Eye (tissue), 1 donor: ENCODE measurements at places on chromosomes 2 and 18.

- peak; percentile 73 for DNase-seq
Measured at GRCh38 chr2:46298522-46299353, 1.5 kb downstream of the EPAS1 start.

- no peak for DNase-seq
Measured at GRCh38 chr2:240874715-240875227, 6.1 kb downstream of the AGXT start.

DNA sequence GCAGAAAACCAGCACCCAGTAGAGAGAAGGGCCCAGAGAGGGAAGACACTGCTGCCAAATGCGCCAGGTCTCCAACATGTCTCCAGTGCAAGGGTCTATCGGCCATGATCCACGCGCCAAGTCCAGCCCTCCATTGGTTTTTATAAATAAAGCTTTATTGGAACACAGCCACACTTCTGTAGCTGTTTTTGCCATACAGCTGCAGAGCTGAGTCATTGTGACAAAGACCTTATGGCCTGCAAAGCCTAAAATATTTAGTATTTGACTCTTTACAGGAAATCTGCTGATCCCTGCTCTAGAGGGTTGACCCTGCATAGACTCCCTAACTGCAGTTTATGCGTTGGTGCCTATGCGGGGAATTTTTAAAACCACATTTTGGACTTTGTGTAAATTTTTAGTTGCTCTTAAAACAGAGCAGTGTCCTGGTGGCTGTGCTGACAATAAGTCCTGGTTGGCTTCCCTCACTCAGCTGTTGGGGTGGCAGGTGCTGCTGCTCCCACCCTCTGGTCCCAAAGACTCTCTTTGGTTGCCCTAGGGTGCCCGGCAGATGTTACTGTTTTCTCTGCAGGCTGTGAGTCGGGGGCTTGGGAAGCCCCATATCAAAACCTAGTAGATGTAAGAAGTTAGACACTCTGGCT is 154.9 kb downstream of the CTIF start:
- no peak for DNase-seq

DNA sequence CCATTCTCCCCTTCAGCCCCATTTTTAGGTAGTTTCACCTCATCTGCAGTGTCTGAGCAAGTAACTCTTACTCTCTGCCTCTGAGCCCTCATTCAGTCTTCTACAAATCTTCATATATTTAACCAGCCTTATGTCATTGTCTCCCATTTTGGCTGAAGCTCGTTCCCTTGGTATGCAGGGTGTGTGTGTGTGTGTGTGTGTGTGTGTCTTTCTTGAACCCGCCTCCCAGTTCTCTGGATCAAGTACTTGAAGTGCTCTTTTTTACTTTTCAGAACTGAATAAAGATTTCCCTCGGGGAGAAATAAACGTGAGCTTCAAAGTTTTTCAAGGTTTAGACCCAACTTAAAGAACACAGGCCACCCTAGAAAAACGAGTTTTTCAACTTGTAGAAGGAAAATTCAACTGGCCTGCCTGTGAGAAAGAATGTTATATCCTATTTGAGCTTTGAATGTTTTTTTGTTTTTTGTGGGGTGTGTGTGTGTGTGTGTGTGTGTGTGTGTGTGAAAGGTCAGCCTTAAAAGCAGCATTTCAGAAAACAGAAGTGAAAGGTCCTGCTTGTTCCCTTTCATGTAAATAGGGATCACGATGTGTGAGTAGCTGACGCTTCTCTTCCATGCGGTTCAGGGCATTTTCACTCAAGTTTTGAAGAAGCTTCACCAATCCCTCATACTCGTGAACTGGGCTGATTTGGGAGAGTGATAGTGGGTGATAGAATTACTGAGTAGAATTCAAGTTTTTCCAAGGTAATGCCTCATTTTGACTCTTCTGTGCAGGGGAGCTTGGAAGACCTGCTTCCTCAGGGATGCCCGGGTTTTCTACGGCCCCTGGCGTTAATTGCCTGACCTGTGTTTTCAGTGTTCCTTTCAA is 50.6 kb upstream of the EML6 start:
- no peak for DNase-seq

- peak; percentile 21 for DNase-seq
Measured at GRCh38 chr2:142220901-142221300, 90.1 kb upstream of the LRP1B start.

DNA sequence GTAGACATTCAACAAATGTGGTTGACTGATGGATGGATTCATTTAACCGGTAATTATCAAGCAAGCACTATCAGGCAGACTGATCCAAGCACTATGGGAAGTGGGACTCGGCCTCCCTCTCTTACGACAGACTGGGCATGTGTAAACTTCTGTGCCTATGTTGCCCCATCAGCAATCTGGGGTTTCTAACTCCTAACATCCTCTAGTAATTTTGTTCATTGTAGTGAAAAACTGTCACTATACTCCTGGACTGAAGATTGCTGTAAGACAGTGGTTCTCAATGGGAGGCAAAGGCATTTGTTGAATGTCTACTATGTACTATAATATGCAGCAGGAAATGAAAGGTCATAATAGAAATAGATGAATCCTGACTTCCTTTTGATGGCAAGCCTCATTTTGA is 51.2 kb upstream of the CREB1 start:
- DNase-seq: no peak

GRCh38 chr2:101830555-101830954 is 133.0 kb downstream of the MAP4K4 start:
- no peak for DNase-seq

DNA sequence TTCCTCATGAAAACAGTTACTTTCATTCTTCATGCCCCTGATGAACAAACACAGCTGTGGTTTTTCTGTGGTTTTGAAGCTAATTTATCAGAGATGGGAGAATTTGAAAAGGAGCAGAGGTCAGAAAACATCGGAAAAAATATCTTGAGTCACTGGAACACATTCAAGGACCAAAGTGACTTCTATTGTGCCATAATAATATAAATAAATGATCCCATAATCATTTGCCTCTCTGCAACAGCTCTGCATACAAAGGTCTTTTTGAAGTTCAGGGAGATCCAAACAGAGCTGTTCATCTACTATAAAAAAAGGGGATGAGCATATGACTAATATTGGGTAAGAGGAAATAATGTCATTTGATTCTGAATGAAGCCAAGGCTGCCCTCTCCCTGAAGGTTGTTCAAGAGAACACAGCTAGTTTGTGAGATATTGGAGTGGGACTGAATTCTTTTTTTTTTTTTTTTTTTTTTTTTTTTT is 201.3 kb upstream of the GALNT5 start:
- no peak for DNase-seq

DNA sequence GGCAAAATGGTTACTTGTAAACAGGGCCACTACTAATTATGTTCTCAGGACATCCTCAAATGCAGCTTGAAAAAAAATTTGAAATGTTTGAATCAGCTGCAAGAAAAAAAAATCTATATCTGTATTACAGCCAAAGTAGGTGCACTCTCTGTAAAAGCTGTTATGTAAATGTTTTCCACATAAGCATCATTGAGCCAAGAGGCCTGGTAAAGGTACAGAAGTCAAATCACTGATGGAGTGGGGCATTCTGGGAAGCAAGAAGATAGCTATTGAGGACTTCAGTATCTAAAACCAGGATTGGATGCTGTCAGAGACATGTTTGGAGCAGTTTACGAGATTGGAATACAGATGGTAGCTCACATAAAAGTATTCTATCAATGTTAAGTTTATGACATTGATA is 80.3 kb downstream of the MAPRE2 start:
- no peak for DNase-seq

DNA sequence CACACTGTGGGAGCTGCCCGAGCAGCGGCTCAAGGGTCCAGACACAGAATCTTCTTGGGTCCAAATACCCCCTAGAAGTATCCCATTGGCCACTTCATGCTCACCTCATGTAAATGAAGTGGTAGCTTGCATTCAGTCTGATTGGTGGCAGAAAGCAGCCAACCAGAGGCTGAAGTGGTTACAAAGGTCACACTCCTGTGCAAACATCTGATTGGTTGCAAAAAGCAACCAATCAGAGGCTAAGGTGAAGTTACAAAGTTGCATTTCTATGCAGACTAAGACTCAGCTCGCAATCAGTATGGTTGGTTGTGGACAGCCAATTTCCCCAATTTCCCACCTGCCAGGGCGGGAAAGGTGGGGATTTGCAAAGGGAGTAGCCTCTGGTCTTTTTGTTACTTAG is 94.3 kb downstream of the DGKD start:
- no peak for DNase-seq

DNA sequence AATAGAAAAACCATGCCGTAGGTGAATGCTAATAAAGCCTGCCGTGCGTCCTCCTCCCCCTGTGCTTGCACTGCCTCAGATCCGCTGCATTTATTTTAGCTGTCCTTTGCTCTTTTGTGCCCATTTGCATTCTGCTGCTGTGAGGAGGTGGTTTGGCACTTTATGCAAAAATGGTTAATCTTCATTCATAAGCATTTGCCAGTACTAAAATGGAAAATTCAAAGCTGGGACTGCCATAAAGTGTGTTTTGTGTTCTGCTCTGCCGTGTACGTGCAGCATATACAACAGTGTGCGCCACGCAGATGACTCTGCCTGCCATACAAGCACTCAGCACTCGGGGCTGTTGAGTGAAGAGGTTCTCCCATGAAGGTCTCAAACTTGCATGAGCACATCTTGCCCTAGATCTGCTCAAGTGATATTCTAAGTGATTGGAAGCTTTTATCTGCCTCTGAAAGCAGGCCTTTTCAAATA is 73.6 kb downstream of the SPATS2L start:
- peak; percentile 37 for DNase-seq

GRCh38 chr18:58605027-58606020 is 23.6 kb downstream of the ALPK2 start:
- DNase-seq: no peak

GRCh38 chr2:113127646-113128570 is 510 bp downstream of the IL1RN start:
- DNase-seq: no peak

DNA sequence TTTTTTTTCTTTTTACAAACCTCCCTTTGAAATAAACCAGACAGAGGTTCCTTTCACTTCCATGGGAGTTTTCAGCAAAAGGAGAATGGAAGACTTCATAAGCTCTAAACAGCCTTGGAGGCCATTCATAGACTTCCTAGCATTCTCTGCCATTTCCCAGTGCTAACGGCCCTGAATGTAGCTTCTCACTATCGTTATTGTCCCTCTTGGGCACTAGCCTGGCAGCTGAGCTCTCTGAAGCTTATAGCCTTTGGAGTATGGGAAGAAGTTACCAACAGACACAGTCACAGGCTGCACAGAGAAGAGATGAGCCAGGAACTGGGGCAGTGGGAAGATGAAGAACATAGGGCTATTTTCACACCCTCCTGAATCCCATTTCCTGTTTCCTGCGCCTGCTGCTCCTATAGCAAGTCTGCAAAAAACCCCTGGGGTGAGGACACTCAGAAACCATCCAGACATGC is 29.1 kb upstream of the EPC2 start:
- peak; percentile 30 for DNase-seq

- peak; percentile 35 for DNase-seq
Measured at GRCh38 chr2:174350018-174350417, 15.3 kb downstream of the SP9 start.

DNA sequence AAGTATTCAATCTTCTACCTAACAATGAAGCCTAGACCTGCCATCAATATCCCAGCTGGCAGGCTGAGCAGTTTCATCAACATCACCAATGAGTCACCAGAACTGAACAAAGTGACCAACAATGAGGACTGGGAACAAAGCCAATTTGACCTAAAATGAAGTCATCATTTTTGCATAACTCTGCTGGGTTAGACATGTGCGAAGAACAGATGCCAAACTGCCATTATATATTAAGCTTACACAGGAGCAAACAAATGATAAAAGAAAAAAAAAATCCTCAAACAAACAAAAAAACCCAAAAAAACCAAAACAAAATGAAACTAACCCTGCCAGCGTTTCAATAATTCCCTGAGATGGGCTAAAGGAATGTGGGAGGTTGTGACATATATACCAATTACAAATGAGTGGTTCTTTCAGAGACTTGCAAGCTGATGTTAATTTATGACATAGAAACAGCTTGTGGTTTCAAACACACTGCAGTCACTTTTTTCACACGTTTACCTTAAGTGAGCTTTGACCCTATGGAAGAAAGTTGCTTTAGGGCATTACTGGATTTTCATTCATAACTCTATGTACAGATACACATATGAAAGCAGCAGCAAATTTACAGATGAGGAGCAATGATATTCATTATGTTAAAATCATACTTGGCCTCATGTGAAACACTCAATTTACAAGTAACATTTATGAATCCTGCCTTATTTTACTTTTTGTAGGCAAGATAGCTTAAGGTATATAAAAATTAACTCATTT is 56.9 kb upstream of the CCDC141 start:
- peak; percentile 65 for DNase-seq

DNA sequence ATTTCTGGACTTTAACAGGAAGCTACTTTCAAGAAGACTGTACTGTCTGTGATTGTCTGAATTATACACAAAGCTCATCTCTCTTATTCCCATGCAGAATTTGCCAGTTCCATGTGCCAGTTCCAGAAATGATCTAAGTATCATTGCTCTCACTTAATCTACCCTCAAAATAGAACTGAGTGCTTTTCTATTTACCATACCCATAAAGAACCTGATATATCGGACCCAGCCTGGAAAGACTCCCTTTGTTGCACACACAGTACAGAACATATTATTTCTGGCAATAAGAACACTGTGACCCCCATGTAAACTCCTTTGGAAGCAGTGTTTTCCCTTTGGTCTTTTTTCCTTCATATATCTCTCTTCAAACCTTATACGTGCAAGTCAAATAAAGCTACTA is 102.3 kb upstream of the TTN start:
- DNase-seq: no peak

DNA sequence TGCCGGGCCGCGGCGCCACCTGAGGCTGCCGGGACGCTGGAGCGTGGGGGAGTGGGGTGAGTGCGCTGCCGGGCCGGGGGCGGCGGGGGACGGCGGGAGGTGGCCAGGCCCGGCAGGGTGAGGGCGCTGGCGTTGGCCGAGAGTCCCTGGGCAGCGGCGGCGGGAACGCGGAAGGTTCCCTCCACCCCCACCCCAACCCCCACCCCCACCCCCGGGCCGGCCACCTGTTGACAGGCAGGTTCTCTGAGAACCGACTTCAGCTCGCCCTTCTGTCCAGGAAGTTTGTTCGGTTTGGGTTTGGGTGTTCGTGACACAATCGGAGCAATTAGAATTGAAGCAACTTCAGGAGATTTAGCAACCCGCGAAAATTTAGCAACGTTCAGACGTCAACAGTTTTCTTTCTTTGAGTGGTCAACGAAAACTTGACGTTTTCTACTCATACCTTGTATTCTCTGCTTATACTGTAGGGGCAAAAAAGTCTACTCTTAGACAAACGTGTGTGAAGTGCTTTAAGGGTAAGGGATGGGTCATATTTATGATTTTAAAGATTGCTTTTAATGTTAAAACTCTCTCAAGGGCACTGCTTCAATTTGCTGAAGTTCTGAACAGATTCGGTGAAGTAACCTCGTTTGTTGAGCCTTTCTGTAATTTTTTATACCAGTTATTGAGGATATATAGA is 9.3 kb downstream of the OTX1 start:
- DNase-seq: peak; percentile 78

GRCh38 chr2:197191177-197191939 is 119.2 kb downstream of the ANKRD44 start:
- DNase-seq: peak; percentile 61

- DNase-seq: no peak
Measured at GRCh38 chr2:171923206-171923605, 945 bp downstream of the HAT1 start.
